HFFc6 (cell line): ENCODE measurements at places on chromosomes 1 and 21.
A peak's percentile ranks its signal among the peaks of the same experiment; 100 is the strongest.

- no peaks in the 10 kb centered on the region for H3K27me3 ChIP-seq
- H3K27ac ChIP-seq: no peak overlapping the region
- no peaks in the 10 kb centered on the region for H3K36me3 ChIP-seq
- no peaks in the 10 kb centered on the region for H3K4me1 ChIP-seq
- no peak for DNase-seq
- H3K4me3 ChIP-seq: no peak overlapping the region
These were observed 117.1 kb upstream of the SPAG17 start for GRCh38 chr1:118302145-118302544.

- H3K27ac ChIP-seq: no peak overlapping the region
These were observed 14.7 kb downstream of the TNFRSF18 start for GRCh38 chr1:1191734-1192133.

- H3K36me3 ChIP-seq: no peaks in the 10 kb centered on the region
- H3K27me3 ChIP-seq: peaks cover 68% of the 10 kb centered on the region
- H3K27ac ChIP-seq: no peak overlapping the region
- DNase-seq: no peak
- H3K4me1 ChIP-seq: peaks cover 5% of the 10 kb centered on the region
These were observed 24.9 kb downstream of the KCNN3 start for GRCh38 chr1:154845174-154845573.

GRCh38 chr1:55947446-55947845, 631.9 kb downstream of the PLPP3 start:
- H3K4me3 ChIP-seq: no peak overlapping the region
- peaks cover 2% of the 10 kb centered on the region; the same call in 1 of the 2 replicates for H3K27me3 ChIP-seq
- no peaks in the 10 kb centered on the region for H3K36me3 ChIP-seq
- H3K4me1 ChIP-seq: no peaks in the 10 kb centered on the region

DNA sequence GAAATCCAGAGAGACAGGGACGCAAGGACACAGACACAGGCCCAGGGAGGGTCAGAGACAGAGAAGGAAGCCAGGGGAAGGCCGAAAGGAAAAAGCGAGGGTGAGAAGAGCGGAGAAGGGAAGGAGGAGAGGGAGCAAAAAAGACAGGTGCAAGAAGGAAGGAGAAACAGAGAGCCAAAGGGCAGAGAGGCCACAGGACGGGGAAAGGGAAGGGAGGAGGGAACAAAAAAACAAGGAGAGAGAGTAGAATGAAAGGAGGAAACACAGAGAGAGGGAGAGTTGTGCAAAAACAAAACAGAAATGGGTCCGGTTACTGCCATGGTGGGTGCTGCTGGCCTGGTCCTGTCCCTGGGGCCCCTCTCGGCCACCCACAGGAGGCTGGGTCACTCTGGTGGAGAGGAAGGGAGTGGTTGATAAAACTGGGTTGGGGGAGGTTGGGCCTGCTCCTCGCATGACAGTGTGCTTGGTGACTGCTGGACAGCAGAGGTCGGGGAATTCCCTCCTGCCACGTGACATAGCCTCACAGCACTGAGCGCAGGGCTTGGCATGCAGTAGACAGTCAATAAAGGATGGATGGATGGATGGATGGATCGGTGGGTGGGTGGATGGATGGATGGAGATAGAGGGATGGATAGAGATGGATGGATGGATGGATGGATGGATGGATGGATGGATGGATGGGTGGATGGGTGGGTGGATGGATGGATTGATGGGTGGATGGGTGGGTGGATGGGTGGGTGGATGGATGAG, 64.8 kb downstream of the RAP1GAP start:
- H3K4me1 ChIP-seq: peaks cover 6% of the 10 kb centered on the region; the same call in 1 of the 2 replicates
- H3K27me3 ChIP-seq: peaks cover 21% of the 10 kb centered on the region
- no peaks in the 10 kb centered on the region for H3K36me3 ChIP-seq
- DNase-seq: no peak
- H3K4me3 ChIP-seq: no peak overlapping the region

GRCh38 chr1:230277201-230278025, 148.7 kb downstream of the PGBD5 start:
- H3K27ac ChIP-seq: no peak overlapping the region
- H3K27me3 ChIP-seq: peaks cover 3% of the 10 kb centered on the region
- H3K36me3 ChIP-seq: no peaks in the 10 kb centered on the region; the same call in 1 of the 2 replicates
- H3K4me3 ChIP-seq: no peak overlapping the region
- no peaks in the 10 kb centered on the region for H3K4me1 ChIP-seq

DNA sequence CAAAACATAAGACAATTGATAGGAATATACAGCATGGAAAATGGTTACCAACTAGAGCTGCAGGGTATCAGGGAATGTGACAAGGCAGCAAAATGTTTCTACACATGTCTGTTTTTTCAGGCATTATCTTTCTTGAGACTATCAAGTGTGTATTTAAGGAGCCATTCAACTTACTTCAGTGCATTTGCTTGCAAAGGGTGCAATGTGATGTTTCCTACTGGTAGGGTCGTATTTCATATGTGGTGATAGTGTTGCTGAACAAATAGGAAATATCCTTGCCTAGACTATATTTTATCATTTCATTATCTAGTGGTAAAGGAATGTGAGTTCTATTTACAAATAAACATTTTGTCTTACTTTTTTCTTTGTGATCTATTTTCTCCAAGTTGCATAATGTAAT, 42.4 kb downstream of the PTPRC start:
- H3K4me3 ChIP-seq: peak overlapping the region; percentile 11; the same call in 1 of the 2 replicates
- no peaks in the 10 kb centered on the region for H3K27me3 ChIP-seq
- peak overlapping the region; percentile 97 for H3K27ac ChIP-seq
- peaks cover 13% of the 10 kb centered on the region for H3K36me3 ChIP-seq

- no peak overlapping the region for H3K27ac ChIP-seq
- H3K36me3 ChIP-seq: no peaks in the 10 kb centered on the region
- DNase-seq: no peak
- peaks cover 16% of the 10 kb centered on the region for H3K27me3 ChIP-seq
- H3K4me3 ChIP-seq: no peak overlapping the region
- peaks cover 31% of the 10 kb centered on the region for H3K4me1 ChIP-seq
These were observed 19.3 kb upstream of the LBR start for GRCh38 chr1:225446981-225447615.

GRCh38 chr1:161388639-161389038, 21.0 kb upstream of the CFAP126 start:
- DNase-seq: no peak
- no peaks in the 10 kb centered on the region for H3K36me3 ChIP-seq
- H3K27ac ChIP-seq: no peak overlapping the region
- peaks cover 13% of the 10 kb centered on the region; the same call in 1 of the 2 replicates for H3K4me1 ChIP-seq
- peaks cover 2% of the 10 kb centered on the region for H3K27me3 ChIP-seq
- H3K4me3 ChIP-seq: no peak overlapping the region

- H3K4me1 ChIP-seq: no peaks in the 10 kb centered on the region
- DNase-seq: no peak
- no peak overlapping the region for H3K27ac ChIP-seq
- peaks cover 8% of the 10 kb centered on the region for H3K27me3 ChIP-seq
These were observed 218.2 kb upstream of the ADGRL2 start for GRCh38 chr1:81582467-81582986.

- H3K27ac ChIP-seq: peak overlapping the region; percentile 93
- H3K4me3 ChIP-seq: no peak overlapping the region
- H3K27me3 ChIP-seq: no peaks in the 10 kb centered on the region
- H3K36me3 ChIP-seq: peaks cover 12% of the 10 kb centered on the region; the same call in 1 of the 2 replicates
These were observed 79.3 kb downstream of the LHX4 start for GRCh38 chr1:180309338-180309737.

GRCh38 chr1:184568148-184568547, 181.3 kb downstream of the C1orf21 start:
- H3K4me1 ChIP-seq: peaks cover 15% of the 10 kb centered on the region
- peaks cover 3% of the 10 kb centered on the region for H3K27me3 ChIP-seq
- H3K36me3 ChIP-seq: no peaks in the 10 kb centered on the region

DNA sequence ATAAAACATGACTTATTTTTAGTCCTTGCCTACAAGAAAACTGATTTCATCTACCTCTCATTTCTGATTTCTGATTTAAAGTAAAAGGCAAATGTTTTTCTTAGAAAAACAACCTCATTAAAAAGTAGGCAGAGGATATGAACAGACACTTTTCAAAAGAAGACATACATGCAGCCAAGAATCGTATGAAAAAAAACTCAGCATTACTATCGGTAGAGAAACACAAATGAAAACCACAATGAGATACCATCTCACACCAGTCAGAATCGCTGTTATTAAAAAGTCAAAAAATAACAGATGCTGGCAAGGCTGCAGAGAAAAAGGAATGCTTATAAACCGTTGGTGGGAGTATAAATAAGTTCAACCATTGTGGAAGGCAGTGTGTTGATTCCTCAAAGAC, 16.2 kb downstream of the ODR4 start:
- no peak for DNase-seq
- no peaks in the 10 kb centered on the region for H3K27me3 ChIP-seq
- H3K4me3 ChIP-seq: no peak overlapping the region
- peaks cover 16% of the 10 kb centered on the region for H3K4me1 ChIP-seq
- peaks cover 28% of the 10 kb centered on the region for H3K36me3 ChIP-seq
- H3K27ac ChIP-seq: no peak overlapping the region

DNA sequence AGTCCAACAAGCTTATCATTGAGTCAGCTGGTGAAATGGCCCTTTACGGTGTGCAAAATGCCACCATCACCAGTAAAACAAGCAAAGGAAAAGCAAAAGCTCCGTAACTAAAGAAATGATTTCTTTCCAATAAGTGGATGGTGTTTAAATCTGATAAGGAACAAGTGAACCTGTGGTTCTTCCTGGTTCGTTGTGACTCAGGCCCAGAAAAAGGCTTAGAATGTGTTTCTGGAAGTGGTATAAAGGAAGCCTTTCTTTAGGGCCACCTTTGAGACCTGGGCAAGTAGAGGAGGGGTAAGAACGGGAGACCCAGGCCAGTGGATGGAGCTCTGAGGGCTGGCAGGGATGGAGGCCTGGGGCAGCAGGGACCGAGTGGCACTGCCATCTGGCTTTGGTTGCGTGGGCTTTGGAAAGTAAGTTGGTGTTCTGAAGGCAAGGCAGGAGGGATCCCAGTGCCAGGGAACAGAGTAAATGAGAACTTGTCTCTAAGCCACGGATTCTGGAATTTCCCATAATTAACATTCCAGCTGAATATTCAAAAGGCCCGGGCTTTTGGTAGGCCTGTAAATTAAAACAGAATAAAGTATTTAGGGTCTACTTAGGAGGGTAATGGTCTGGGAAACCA, 87.9 kb upstream of the LMO4 start:
- H3K4me1 ChIP-seq: peaks cover 37% of the 10 kb centered on the region
- no peak overlapping the region for H3K27ac ChIP-seq
- no peak for DNase-seq
- H3K4me3 ChIP-seq: no peak overlapping the region
- H3K27me3 ChIP-seq: peaks cover 2% of the 10 kb centered on the region; the same call in 1 of the 2 replicates
- no peaks in the 10 kb centered on the region for H3K36me3 ChIP-seq

- peaks cover 11% of the 10 kb centered on the region for H3K36me3 ChIP-seq
- no peak overlapping the region for H3K4me3 ChIP-seq
- no peak overlapping the region for H3K27ac ChIP-seq
- DNase-seq: no peak
- H3K27me3 ChIP-seq: peaks cover 15% of the 10 kb centered on the region
These were observed 15.4 kb upstream of the CD2 start for GRCh38 chr1:116738673-116739370.

GRCh38 chr1:237712586-237713157, 178.1 kb downstream of the ZP4 start:
- DNase-seq: no peak
- H3K27me3 ChIP-seq: no peaks in the 10 kb centered on the region
- H3K4me3 ChIP-seq: no peak overlapping the region
- H3K36me3 ChIP-seq: no peaks in the 10 kb centered on the region; the same call in 1 of the 2 replicates
- no peak overlapping the region for H3K27ac ChIP-seq
- no peaks in the 10 kb centered on the region for H3K4me1 ChIP-seq

- H3K27me3 ChIP-seq: peaks cover 2% of the 10 kb centered on the region; the same call in 1 of the 2 replicates
- no peaks in the 10 kb centered on the region for H3K36me3 ChIP-seq
- H3K27ac ChIP-seq: no peak overlapping the region
- no peak for DNase-seq
- no peak overlapping the region for H3K4me3 ChIP-seq
- no peaks in the 10 kb centered on the region for H3K4me1 ChIP-seq
These were observed 189.0 kb downstream of the URB2 start for GRCh38 chr1:229815076-229815475.

DNA sequence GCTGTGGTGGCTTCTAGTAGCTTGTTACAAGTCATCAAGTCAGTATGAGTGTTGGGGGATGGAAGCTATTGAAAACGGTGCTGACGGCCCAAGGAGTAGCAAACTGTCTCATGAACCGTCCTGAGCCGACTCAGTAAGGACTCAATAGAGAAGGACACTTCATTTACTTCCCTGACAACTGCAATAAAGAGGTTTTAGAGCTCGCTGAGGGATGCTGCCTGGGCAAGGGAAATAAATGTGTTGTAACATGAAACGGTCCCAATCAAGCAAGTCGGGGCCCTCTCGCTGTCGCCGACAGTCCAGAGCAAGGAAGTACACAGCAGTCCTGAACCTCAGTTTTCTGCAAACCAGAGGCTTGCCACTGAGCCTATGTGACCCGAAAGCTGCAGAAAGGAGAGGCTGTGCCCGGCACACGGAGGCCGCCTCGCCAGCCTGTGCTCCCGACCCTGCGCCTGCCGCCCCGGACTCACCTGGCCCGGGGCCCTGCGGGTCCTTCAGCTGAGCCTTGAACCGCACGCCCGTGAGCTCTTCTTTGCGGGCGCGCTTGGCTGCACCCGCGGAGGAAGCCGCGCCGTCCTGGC, 423 bp downstream of the URB1 start:
- H3K36me3 ChIP-seq: peaks cover 26% of the 10 kb centered on the region
- peak overlapping the region; percentile 95 for H3K4me3 ChIP-seq
- H3K27me3 ChIP-seq: 0 out of 2 replicates have a peak, but pooled peaks cover 2% of the 10 kb centered on the region
- DNase-seq: no peak
- peaks cover 54% of the 10 kb centered on the region for H3K4me1 ChIP-seq

DNA sequence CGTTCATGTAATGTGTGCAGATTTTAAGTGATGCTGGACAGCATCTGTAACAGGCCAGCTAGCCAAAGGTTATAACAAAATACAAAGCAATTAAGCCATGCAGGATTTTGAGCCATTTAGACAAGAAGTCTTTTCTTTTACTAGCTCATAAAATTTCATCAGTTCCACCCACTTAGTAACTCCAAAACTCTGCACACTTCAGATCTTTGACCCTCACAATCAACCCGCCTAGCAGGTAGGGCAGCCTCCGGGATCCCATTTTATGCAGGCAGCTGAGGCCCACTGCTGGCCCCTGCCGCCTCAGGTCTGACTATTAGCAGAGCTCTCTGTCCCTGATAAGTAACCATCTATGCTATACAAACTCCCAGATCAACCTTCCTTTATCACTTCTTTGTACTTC, 9.2 kb downstream of the LBR start:
- H3K27me3 ChIP-seq: peaks cover 2% of the 10 kb centered on the region; the same call in 1 of the 2 replicates
- peaks cover 25% of the 10 kb centered on the region for H3K36me3 ChIP-seq
- H3K27ac ChIP-seq: no peak overlapping the region
- H3K4me1 ChIP-seq: peaks cover 18% of the 10 kb centered on the region
- no peak for DNase-seq

DNA sequence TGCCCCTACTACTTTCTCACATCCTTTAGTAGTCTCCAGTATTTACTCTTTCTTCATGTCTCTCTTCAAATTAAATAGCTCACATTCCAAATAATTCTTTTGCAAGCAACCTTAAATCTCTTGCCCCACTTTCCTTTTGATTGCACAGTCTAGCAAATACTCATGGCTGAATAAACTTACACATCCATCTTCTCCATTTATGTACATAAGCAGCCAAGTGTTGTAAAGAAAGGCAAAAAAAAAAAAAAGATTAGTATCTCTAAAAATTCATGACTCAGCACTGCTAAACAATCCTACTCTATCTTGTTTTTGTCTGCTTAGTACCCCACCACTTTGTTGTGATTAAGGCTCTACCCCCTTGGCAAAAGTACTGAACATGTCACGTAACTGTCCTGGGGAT, 42.6 kb downstream of the F13B start:
- H3K27me3 ChIP-seq: no peaks in the 10 kb centered on the region
- H3K36me3 ChIP-seq: no peaks in the 10 kb centered on the region
- H3K4me3 ChIP-seq: no peak overlapping the region
- peaks cover 22% of the 10 kb centered on the region for H3K4me1 ChIP-seq
- no peak overlapping the region; the same call in 1 of the 2 replicates for H3K27ac ChIP-seq
